ENCODE measurements at places on chromosomes 12 and 14.

GRCh38 chr14:23358553-23359166 lies 6.0 kb upstream of the SLC22A17 start:
- DNase-seq: no peak

GRCh38 chr12:103884316-103884715 lies 43.3 kb upstream of the NT5DC3 start:
- DNase-seq: peak; percentile 63

- DNase-seq: no peak
Observed at GRCh38 chr12:26211331-26211730, 16.0 kb downstream of the SSPN start.

GRCh38 chr14:65414961-65415589 lies 2.5 kb downstream of the FUT8 start:
- DNase-seq: peak; percentile 69

All from fibroblast of lung (primary cell).